Ascending aorta (tissue), 2 donors: ENCODE measurements at places on chromosomes 7 and 10. TPM values are rescaled to one million over a fixed set of nuclear protein-coding genes. Genes with fewer than 3 reads are reported as not detected.

DNA sequence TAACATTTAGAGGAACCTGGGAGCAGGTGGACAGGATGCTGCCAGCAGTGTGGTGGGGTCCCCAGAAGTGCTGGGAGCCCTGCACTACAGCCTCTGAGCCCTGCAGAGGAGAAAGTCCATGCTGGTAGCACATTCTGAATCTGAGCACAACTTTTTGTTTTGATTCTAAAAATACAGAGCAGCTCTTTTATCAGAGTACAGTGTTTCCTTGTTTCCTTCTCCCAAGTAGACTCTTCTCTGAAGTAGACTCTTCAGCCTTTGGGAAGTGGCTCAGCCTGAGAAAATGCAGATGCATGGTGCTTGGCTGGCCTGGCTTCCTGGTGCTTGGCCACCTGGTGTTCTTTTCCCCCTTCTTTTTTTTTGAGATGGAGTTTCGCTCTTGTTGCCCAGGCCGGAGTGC lies 9.1 kb downstream of the ADCY1 start:
- H3K4me3 ChIP-seq: no peak overlapping the region
- no peak for DNase-seq
- no peaks in the 10 kb centered on the region for H3K36me3 ChIP-seq
- H3K4me1 ChIP-seq: no peaks in the 10 kb centered on the region
- no peaks in the 10 kb centered on the region for H3K27me3 ChIP-seq

Gene PAPOLB
- total RNA-seq: not detected

Gene FGFR2
- 4.4 TPM for total RNA-seq

GRCh38 chr10:132554991-132555647 lies 17.5 kb downstream of the INPP5A start:
- H3K36me3 ChIP-seq: no peaks in the 10 kb centered on the region
- H3K4me1 ChIP-seq: peaks cover 5% of the 10 kb centered on the region
- H3K4me3 ChIP-seq: no peak overlapping the region

DNA sequence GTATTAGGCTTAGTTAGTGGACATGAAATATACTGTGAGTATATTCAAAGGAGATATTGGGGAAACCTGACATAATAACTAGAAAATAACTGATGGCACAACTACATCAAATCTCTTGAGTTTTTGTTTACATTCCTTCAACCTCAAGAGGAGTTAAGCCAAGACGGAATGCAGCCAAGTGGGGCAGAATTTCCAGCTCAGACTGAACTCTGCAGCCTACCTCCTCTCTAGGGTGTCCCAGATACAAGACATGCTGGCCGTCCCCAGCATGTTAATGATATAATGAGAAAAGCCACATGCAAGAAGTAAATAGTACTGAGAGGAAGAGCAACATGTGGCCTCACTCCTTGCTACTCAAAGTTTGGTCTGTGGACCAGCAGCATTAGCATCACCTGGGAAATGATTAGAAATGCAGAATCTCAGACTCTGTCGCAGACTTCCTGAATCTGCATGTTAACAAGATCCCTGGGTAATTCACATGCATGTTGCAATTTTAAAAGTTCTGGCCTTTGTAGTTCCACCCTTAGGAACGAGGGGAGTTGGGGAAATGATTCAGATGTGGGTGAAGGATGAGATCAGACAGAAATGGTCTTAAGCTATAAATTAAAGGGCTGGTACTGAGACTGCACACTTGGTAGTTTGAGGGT lies 118.4 kb upstream of the CACUL1 start:
- H3K27me3 ChIP-seq: no peaks in the 10 kb centered on the region
- no peak overlapping the region for H3K4me3 ChIP-seq
- H3K36me3 ChIP-seq: no peaks in the 10 kb centered on the region
- no peak overlapping the region for H3K27ac ChIP-seq
- H3K4me1 ChIP-seq: no peaks in the 10 kb centered on the region
- no peak for DNase-seq

Gene WDFY4
- total RNA-seq: 33.8 TPM

GRCh38 chr7:140896996-140897395 lies 27.7 kb downstream of the BRAF start:
- H3K4me3 ChIP-seq: no peak overlapping the region
- H3K27me3 ChIP-seq: no peaks in the 10 kb centered on the region
- DNase-seq: no peak
- no peaks in the 10 kb centered on the region for H3K4me1 ChIP-seq
- no peak overlapping the region for H3K27ac ChIP-seq
- H3K36me3 ChIP-seq: no peaks in the 10 kb centered on the region

- DNase-seq: no peak
- H3K4me1 ChIP-seq: no peaks in the 10 kb centered on the region
- H3K27me3 ChIP-seq: no peaks in the 10 kb centered on the region
- H3K36me3 ChIP-seq: no peaks in the 10 kb centered on the region
- H3K4me3 ChIP-seq: no peak overlapping the region
- no peak overlapping the region for H3K27ac ChIP-seq
These were observed 72.5 kb downstream of the MICALL2 start for GRCh38 chr7:1386623-1387220.

Gene FAM25G
- not detected for total RNA-seq

Gene GPR37
- total RNA-seq: not detected

- H3K4me3 ChIP-seq: no peak overlapping the region
- no peaks in the 10 kb centered on the region for H3K27me3 ChIP-seq
- H3K36me3 ChIP-seq: no peaks in the 10 kb centered on the region
- DNase-seq: no peak
- no peaks in the 10 kb centered on the region for H3K4me1 ChIP-seq
These were observed 657.8 kb downstream of the SORCS1 start for GRCh38 chr10:106506526-106507283.

Gene GNGT1
- total RNA-seq: not detected

- no peaks in the 10 kb centered on the region for H3K27me3 ChIP-seq
- no peaks in the 10 kb centered on the region for H3K36me3 ChIP-seq
- DNase-seq: no peak
- no peak overlapping the region for H3K27ac ChIP-seq
These were observed 76.4 kb downstream of the OAT start for GRCh38 chr10:124342136-124342820.

Gene SDK1
- 13.3 TPM for total RNA-seq

Gene SRRT
- 89.2 TPM for total RNA-seq

Gene PARD3
- total RNA-seq: 37.5 TPM

DNA sequence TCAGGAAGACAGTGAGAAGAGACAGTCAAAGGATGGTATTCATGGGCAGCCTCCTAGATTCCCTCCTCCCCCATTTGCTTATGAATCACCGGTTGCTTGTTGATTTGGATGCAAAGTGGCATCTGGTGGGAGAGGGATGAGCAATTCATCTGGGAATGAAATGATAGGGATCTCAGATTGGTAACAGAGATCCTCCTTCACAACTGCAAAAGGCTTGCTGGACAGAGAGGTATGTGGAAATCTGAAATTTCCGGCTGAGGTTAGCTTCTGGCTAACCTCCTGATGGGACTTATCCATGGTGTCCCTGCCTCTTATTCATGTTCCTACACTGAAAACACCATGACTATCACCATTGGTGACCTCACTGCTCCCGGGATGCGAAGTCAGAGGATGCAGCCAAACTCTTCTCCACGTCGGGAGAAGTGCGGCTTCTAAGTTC lies 48.4 kb upstream of the PODXL start:
- DNase-seq: no peak
- no peaks in the 10 kb centered on the region for H3K27me3 ChIP-seq
- H3K4me3 ChIP-seq: no peak overlapping the region
- H3K27ac ChIP-seq: no peak overlapping the region
- H3K36me3 ChIP-seq: no peaks in the 10 kb centered on the region

Gene ADRB1
- not detected for total RNA-seq

DNA sequence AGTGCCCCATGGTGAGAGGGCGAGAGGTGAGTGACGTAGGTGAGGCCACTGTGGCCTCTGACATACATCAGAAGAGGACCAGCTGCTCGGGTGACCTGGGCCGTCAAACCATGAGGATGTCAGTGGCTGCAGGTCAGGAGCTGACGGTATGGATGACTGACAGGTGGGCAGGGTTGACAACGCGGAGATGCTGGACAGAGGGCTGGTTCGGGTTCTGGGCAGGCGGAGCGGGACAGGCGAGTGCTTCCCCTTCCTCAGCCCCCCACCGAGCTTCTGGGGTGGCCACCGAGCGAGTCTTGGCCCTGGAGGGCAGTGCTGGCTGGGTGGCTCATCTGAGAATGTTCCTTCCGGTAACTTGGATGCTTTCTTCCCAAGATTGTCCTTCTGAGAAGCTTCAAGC lies 91.8 kb downstream of the ACTR3B start:
- no peak overlapping the region for H3K4me3 ChIP-seq
- no peak for DNase-seq
- no peaks in the 10 kb centered on the region for H3K27me3 ChIP-seq
- peaks cover 21% of the 10 kb centered on the region for H3K36me3 ChIP-seq
- no peak overlapping the region for H3K27ac ChIP-seq
- H3K4me1 ChIP-seq: no peaks in the 10 kb centered on the region

Gene FAM3C
- 27.6 TPM for total RNA-seq

Gene GALNT17
- 29.8 TPM for total RNA-seq

- no peak for DNase-seq
- peaks cover 15% of the 10 kb centered on the region for H3K4me1 ChIP-seq
- no peaks in the 10 kb centered on the region for H3K36me3 ChIP-seq
- H3K27me3 ChIP-seq: no peaks in the 10 kb centered on the region
- H3K4me3 ChIP-seq: no peak overlapping the region
These were observed 74.0 kb upstream of the SEC61G start for GRCh38 chr7:54833001-54833467.

GRCh38 chr7:78905436-78905835 lies 548.0 kb downstream of the MAGI2 start:
- H3K27ac ChIP-seq: no peak overlapping the region
- H3K4me3 ChIP-seq: no peak overlapping the region
- no peaks in the 10 kb centered on the region for H3K36me3 ChIP-seq
- DNase-seq: no peak
- H3K27me3 ChIP-seq: no peaks in the 10 kb centered on the region
- H3K4me1 ChIP-seq: no peaks in the 10 kb centered on the region

DNA sequence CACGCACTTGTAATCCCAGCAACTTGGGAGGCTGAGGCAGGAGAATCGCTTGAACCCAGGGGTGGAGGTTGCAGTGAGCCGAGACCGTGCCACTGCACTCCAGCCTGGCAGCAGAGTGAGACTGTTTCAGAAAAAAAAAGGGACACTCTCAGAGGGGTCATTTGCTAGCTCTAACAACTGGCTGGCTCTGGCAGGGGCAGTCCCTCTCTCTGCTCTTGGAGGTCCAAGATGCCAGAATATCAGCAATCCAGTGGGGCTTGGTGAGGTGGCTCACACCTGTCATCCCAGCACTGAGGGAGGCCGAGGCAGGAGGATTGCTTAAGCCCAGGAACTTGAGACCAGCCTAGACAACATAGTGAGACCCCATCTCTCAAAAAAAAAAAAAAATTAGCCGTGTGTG lies 2.5 kb upstream of the PILRA start:
- no peaks in the 10 kb centered on the region for H3K27me3 ChIP-seq
- H3K27ac ChIP-seq: no peak overlapping the region
- peaks cover 6% of the 10 kb centered on the region for H3K36me3 ChIP-seq
- no peak overlapping the region for H3K4me3 ChIP-seq
- H3K4me1 ChIP-seq: no peaks in the 10 kb centered on the region

DNA sequence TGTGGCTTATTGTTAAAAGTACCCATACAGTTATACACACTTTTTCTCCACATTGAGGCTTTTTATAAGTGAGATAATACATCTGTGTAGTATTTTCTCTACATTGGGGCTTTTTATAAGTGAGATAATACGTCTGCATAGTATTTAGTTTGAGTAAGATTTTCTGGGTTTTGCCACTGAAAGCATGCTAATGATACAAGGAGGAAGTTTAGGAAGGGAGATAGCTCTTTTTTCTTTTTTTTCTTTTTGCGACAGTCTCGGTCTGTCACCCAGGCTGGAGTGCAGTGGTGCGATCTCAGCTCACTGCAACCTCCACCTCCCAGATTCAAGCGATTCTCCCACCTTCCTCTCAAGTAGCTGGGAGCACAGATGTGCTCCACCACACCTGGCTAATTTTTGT lies 13.3 kb downstream of the FAM107B start:
- H3K27ac ChIP-seq: no peak overlapping the region
- no peak for DNase-seq
- no peaks in the 10 kb centered on the region for H3K27me3 ChIP-seq
- H3K4me3 ChIP-seq: no peak overlapping the region
- no peaks in the 10 kb centered on the region for H3K4me1 ChIP-seq

Gene IL6
- 37.3 TPM for total RNA-seq

Gene EMX2
- total RNA-seq: not detected

- no peak for DNase-seq
- H3K27me3 ChIP-seq: no peaks in the 10 kb centered on the region
- peaks cover 3% of the 10 kb centered on the region for H3K4me1 ChIP-seq
- no peaks in the 10 kb centered on the region for H3K36me3 ChIP-seq
These were observed 155.7 kb downstream of the LCOR start for GRCh38 chr10:96987842-96988175.

DNA sequence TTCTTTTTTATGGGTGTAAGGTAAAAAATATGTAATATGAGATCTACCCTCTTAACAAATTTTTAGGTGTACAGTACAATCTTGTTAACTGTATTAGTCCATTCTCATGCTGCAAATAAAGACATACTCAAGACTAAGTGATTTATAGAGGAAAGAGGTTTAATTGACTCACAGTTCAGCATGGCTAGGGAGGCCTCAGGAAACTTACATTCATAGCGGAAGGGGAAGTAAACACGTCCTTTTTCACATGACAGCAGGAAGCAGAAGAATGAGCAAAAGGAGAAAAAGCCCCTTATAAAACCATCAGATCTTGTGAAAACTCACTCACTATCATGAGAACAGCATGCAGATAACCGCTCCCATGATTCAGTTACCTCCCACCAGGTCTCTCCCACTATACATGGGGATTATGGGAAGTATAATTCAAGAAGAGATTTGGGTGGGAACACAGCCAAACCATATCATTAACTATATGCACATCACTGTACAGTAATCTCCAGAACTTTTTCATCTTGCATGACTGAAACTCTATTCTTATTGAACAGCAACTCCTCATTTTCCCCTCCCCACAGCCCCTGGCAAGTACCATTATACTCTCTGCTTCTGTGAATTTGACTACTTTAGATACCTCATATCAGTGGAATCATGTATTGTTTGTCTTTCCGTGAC lies 127.4 kb downstream of the WNT2 start:
- no peak overlapping the region for H3K4me3 ChIP-seq
- no peak for DNase-seq
- H3K27ac ChIP-seq: no peak overlapping the region
- no peaks in the 10 kb centered on the region for H3K27me3 ChIP-seq
- no peaks in the 10 kb centered on the region for H3K4me1 ChIP-seq
- H3K36me3 ChIP-seq: peaks cover 11% of the 10 kb centered on the region

GRCh38 chr7:17123020-17123419 lies 175.4 kb upstream of the AHR start:
- no peaks in the 10 kb centered on the region for H3K4me1 ChIP-seq
- no peak overlapping the region for H3K27ac ChIP-seq
- no peaks in the 10 kb centered on the region for H3K36me3 ChIP-seq
- no peaks in the 10 kb centered on the region for H3K27me3 ChIP-seq
- no peak overlapping the region for H3K4me3 ChIP-seq

Gene TNS3
- total RNA-seq: 89.8 TPM
